Stimulated activated CD4-positive, alpha-beta T cell treated with anti-CD3 and anti-CD28 coated beads, Interleukin-4, amount 100 ng/mL, for 4 hours (primary cell): ENCODE measurements at places on chromosomes 5 and 9.

GRCh38 chr9:6781476-6781875 lies 23.7 kb downstream of the KDM4C start:
- no peak for DNase-seq

DNA sequence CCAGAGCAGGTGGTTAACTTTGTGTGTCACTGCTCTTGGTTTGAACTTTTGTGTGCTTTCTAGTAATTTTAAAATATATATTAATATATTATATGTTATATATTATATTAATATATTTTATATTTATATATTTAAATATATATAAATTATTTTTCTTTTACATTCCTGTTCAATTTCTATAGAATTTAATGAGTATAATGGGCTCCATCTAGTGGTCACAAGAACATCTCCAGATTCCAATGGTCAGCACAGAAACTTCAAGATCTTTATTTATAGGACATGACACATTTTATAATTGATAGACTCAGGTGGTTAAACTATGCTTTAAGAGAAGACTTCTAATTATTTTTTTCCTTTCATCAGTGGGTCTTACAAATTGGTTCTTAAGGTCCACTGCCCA lies 39.1 kb downstream of the COL23A1 start:
- no peak for DNase-seq

DNA sequence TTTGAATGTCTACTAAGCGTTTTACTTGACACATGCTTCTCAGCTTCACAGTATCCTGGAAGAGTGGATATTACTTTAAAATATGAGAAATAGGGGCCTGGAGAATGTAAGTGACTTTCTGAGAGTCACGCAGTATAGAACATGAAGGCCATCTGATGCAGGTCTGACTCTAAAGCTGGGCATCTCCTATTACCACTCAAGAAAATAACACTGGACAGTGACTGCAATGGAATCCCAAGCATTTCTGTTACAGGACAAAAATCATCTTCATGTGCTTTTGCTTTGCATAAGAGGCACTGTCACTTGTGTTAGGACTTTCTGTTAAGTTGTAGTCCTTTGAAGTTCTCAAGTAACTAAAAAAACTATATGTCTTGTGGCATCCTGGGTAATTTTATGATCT lies 335.5 kb downstream of the FBXL7 start:
- DNase-seq, result no peak

DNA sequence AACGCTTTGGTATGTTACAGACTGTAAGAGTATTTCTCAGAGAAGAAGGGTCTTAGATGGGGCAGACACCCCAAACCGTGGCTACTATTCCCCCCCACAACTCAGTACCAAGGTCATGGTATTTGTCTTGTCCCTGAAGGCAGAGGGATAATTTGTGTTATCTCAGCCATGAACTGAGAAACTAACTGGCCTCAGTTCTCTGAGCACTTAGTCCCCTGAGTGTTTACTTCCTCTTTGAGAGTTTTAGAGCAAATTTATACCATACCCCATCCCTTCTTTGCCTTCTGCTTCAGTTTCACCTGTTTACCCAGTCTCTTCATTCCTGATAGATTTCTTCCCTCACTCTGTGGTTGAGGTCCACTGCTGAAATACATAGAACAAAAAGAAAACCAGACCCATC lies 183.9 kb downstream of the LRRC70 start:
- DNase-seq, result no peak

- DNase-seq, result no peak
Observed at GRCh38 chr5:120576588-120576987, 112.5 kb downstream of the PRR16 start.

DNA sequence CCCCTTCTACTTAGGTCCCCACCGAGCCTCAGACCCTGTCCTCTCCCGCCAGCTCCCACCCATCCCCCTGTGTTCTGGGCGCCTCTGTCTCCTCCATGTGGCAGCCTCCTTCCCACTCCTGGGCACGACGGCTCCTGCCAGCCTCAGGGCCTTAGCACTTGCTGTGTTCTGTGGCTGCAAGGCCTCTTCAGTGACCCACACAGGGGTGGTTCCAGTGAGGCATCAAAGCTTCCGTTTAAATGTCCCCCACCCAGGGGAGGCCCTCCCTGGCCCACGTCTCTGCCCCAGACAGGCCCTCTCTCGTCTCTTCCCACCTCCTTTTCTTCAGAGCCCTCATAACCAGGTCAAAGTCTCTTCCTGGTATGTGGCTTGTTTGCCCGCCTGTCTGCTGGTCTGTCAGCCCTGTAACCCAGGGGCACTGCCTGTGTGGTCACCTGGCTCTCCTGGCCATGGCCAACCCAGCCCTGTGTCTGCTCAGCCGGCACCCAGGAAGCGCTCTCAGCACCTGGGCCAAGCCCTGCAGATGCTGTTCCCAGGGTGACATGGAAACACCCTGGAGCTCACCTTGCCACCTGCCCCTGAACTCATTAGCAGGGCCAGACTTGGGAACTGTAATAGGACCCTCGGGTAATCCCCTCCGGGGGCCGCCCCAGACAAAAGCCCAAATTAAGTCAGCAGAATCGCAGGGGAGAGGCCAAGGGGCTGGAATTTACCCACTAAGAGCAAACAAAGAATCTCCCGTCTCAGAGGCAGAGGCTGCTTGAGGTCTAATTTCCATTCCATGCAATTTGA lies 33.7 kb downstream of the LHX3 start:
- no peak for DNase-seq
